ENCODE measurements at places on chromosomes 6 and 20.

DNA sequence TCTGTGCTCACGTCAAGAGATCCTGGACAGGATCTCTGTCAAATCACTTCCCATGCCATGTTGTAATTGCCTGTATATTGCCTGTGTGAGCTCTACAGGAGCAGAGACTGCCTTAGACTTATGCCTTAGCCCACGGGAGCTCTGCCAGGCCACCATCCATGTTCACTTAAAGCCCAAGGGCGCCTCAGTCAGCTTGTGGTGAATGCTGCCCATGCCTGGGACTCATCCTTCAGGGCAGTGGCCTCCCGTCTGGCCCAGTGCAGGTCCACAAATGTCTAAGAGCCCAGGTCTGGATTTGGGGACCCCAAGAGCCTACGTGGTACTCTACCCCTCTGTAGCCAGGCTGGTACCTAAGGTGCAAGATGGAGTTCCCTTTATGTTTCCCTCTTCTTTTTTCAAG is 22.4 kb upstream of the BPIFA2 start:
- DNase-seq: no peak

DNA sequence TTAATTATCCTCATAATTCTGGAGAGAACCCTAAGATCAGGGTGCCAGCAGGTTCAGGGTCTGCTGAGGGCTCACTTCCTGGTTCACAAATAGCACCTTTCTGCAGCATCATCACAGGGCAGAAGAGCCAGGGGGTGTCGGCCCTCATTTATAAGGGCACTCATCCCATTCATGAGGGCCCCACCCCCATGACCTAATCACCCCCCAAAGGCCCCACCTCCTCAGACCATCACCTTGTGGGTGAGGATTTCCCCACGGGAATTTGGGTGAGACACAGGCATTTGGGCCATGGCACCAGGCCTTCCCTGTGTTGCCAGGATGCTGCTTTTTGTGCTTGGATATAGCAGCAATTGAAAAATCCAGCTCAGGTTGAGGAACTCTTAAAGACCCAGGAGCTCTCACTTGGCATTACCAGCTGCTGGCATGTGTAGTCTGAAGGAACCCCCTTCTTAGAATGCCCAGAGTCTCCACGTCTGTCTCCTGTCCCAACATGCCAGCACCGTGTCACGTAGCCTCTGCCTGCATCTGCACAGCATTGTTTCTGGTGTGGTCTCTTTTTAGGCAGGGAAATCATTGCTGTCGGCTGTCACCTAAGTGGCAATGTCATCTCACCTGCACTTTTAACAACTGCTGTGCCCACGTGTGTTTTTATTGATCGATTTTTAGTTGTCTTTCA is 71.5 kb downstream of the RPP40 start:
- DNase-seq: no peak

GRCh38 chr6:106749609-106750008 is 120.2 kb downstream of the QRSL1 start:
- DNase-seq: no peak

GRCh38 chr20:4813076-4813862 is 91.6 kb downstream of the PRND start:
- DNase-seq: no peak

DNA sequence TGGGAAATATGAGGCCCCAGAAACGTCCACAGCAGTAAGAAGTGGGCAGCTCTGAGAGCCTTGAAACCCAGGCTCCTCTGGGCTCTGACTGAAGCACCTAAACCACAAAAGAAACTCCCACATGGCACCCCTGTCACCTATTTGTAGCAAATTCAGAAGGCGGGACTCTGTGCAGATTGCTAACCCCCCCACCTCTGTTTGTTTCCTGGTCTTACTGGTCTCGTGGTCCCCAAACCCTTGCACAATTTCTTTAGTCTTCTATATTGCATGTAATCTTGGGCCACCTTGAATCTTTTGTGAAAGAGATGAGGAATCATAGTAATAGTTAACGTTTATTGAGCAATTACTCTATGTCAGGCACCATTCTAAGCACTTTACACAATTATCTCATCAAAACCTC is 154.3 kb downstream of the PREX1 start:
- DNase-seq: no peak

- no peak for DNase-seq
Observed at GRCh38 chr6:34990971-34991560, 102.0 kb downstream of the ANKS1A start.

GRCh38 chr6:104182811-104183210 is 676.9 kb downstream of the HACE1 start:
- no peak for DNase-seq

DNA sequence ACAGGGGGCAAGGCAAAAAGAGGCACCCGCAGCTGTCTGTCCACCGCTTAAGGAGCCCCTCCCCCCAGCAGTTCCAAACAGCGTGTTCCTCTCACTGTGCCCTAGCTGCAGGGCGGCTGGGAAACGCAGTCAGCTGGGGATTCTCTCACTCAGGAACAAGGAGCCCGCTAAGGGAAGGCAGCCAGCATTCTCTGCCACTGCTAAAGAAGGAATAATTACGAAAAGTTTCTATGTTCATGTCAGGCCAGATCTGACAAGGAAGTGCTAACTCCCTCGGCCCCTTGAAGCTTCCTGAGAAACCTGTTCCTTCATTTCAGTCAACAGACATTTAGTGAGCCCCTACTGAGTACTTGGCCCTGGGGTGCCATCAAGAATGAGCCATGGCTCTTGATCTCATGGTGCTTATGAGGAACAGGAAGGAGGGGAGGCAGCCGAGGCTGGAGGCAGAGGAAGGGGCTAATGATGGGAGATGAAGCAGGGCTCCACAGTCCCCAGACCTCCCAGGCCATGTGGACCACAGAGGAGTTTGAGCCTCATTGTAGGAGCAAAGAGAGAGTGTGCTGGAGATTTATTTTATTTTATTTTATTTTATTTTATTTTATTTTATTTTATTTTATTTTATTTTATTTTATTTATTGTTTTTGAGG is 101.7 kb upstream of the PMEPA1 start:
- DNase-seq: no peak

- DNase-seq: peak; percentile 16
Observed at GRCh38 chr6:43455531-43456428, at the start of gene DLK2. Gene DLK2, minus strand, starts transcription at chr6:43455548. Its CDS starts 723 bp downstream, at chr6:43454825.

- no peak for DNase-seq
Observed at GRCh38 chr6:79277109-79277508, 42.6 kb upstream of the HMGN3 start.

GRCh38 chr6:4412488-4412887 is 277.1 kb upstream of the ECI2 start:
- no peak for DNase-seq

DNA sequence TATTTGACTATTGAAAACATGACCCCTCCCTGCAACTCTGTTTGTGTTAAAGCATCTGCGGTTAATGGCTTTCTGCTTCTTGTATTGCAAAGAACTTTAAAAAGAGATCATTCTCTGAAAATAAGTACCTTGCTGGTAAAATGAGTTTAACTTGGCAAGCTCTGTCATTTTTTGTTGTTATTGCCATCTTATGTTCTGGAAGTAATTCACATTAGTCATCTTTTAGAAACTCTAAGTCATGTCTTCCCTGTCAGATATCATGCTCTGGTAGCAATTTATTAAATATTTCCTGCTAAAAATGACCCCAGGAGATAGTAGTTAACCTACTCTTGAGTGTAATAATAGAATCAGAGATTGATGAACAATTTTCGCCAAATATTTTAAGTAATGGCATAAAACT is 890.6 kb downstream of the KIF16B start:
- DNase-seq: no peak

DNA sequence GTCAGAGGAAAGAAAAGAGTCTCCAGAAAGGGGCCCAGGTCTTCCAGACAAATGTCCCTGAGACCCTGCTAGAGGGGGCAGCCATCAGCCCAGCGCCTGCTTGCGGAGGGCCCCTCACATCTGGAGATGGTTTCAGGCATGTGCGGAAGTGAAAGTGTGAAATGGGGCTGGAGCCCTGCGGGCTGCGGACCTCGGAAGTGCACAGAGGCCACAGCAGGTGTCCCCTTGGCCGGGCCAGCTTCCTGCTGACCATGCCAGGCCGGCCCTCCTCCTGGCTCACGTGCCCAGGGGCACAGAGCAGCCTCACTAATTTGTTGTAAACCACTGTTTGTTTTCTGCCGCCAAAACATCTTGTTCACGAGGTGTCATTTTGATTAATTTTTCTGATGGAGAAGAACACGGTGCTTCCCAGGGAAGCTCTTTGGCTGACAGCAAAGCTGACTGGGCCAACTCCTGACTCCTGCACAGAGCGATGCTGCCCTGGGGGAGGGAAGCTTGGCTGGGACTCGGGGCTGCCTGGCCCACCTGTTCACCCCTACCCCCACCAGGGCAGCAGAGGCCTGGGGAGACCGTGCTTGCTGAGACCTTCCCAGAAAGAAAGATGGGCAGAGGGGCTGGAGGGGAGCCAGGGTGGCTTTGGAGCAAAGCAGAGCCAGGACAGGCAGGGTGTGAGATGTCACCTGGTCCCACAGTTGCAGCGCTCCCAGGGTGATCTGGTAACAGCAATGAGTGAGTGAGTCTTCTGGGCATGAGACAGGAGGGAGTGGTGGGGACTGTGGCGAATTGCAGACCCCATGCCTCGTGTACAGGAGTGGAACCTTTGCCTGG is 54.2 kb downstream of the BCAS4 start:
- DNase-seq: no peak

DNA sequence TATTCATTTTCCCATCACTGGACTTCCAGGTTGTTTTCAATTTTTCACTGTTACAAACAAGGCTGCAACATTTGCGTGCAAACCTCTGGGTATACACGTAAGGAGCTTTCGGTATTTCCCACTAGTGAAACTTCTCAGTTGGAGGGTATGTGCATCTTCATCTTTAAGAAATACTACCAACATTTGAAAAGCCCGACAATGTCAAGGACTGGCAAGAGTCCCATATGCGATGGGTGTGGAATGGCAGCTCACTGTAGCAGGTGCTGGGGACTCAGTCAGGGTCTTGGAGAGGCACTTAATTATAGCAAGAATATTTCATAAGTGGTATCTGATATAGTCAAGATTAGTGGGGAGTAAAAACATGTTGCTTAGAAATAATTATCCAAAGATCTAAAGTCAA is 8.9 kb upstream of the HLA-B start:
- no peak for DNase-seq

DNA sequence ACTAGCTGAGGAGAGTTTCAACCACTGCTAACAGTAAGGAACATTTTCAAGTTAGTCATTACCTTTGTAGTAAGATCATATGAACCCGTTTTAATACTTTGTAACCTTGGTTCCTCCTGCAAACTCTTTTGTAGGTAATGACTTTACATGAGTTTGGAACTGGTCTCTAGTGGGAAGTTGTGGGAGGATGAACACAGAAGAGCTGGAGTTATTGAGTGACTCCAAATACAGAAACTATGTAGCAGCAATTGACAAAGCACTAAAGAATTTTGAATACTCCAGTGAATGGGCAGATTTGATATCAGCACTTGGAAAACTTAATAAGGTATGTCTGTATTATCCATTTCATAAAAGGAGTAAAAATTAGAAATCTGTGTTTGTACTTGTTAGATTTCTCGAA is 29.3 kb downstream of the DOP1A start:
- DNase-seq: no peak

- DNase-seq: peak; percentile 72
Observed at GRCh38 chr20:59159493-59160376, 3.9 kb upstream of the ZNF831 start.

- no peak for DNase-seq
Observed at GRCh38 chr6:65055545-65055944, 651.5 kb downstream of the EYS start.

GRCh38 chr20:21246161-21246560 is 57.0 kb upstream of the XRN2 start:
- no peak for DNase-seq

- DNase-seq: no peak
Observed at GRCh38 chr6:166567107-166567506, 19.4 kb downstream of the RAMACL start.

All from activated gamma-delta T cell treated with anti-CD3 and anti-CD28 coated beads, Interleukin-2, amount 50 U/mL, for 16 hours (primary cell).